GM10248 (cell line): ENCODE measurements at places on chromosomes 12 and 14.
A peak's percentile ranks its signal among the peaks of the same experiment; 100 is the strongest.

DNA sequence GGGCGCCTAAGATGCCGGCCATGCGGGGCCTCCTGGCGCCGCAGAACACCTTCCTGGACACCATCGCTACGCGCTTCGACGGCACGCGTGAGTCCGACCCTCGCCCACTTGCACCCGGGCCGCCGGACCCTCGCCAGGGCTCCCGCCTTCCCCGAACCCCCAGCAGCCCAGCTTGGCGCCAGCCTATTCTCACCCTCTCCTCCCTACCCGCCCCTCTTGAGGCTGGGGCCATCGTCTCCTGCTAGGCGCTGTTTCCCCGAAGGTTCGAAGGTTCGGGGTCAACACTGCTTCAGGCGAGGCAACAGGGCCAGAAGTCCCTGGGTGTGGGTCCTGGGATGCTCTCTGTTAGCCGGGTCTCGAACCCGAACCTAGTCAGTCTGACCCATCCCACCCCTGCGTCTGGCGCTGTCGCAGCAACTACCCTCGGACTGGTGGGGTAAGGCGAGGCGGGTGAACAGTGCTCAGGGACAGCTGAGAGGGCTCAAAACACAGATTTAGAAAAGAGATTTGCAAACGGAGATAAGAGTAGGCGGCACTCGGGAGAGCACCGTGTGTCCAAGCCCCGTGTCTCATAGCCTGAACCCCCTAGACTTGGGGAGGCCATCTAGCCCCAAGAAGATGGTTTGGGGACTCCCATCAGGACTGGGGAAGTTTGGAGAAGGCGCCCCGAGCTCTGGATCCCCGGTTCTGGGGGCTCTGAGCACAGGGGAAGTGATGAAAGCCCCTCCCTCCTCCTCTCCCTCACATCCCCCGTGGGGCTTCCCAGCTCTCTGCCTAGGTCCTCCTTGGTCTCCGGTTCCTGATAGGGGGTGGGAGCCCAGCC lies 787 bp downstream of the KCNH3 start:
- peak; percentile 60 for DNase-seq

DNA sequence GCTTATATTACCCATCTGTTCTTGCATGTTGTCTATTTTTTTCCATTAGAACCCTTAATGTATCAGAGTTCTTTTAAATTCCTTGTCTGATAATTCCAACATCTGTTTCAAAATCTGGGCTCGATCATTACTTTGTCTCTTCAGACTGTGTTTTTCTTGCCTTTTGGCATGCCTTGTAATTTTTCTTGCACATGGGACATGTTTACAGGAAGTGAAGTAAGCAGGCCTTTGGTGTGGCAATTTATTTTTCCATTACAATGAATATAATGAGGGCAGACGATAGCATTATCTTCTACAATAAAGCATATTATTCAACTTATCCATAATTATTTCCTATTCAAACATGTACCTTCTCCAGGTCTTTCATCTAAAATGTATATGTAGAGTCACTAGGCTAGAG lies 48.3 kb downstream of the STXBP6 start:
- DNase-seq: no peak

DNA sequence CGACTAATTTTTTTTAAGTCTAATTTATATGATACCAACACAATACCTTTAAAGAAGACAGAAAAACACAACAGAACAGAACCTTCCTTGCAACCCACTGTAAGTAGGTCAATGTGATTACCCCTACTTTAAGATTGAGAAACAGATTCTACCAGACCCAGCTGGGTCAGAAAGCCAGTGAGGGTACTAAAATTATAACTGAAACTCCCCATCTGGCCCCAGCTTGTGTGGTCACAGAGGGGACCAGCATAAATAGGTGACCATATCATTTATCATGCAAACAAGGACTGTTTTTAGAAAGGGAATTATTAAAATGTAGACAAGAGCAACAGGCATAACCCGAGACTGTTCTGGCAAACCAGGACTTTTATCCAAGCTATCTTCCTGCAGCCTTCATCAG lies 30.1 kb upstream of the FRMD6 start:
- no peak for DNase-seq

GRCh38 chr14:34465069-34465859 lies 3.2 kb upstream of the SPTSSA start:
- no peak for DNase-seq

GRCh38 chr12:42216737-42217136 lies 21.3 kb downstream of the YAF2 start:
- no peak for DNase-seq
